ENCODE measurements at places on chromosomes 11 and 22.

DNA sequence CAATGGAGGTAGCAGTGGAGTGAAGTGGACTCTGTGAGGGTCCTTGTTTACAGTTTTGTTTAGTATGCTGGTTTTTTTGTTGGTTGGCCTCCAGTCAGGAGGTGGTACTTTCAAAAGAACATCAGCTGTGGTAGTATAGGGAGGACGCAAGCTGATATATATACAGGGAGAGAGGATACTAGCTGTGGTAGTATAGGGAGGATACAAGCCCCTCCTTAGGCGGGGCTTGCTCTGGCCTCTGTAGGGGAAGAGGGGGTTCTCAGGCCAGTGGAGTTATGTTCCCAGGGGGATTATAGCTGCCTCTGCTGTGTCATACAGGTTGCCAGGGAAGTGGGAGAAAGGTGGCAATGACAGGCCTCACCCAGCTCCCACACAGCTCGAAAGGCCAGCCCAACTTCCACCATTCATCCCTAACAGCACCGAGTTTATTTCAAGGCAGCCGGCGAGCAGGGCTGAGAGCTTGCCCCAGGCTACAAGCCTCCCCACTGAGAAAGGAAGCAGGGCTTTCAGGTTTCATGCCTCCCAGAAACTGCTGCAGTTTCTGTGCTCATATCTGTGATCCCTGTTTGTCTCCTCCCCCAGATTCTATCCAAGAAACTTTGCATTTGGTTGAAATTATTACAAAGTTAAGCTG is 10.4 kb downstream of the OR52E6 start:
- no peak for DNase-seq

- no peak for DNase-seq
Observed at GRCh38 chr11:32895471-32895870, 2.9 kb downstream of the QSER1 start.

DNA sequence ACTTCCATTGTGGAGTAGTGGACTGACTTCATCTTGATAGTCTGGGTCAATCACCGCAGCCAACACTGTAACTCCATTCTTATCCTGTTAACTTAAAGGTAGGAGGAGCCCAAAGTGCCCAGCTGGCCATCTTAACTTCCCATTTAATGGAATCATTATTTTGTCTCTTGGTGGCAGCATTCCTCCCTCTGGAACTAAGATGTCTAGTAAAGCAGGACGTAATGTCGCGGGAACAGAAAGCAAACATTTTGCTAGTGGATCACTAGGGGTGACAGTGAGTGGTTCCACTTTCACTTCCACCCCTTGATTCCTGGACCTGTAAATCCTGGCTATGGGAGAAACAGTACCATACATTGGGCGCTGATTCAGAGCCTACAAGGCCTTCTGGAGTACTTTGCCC is 71.4 kb downstream of the GAB4 start:
- DNase-seq = no peak

- DNase-seq = no peak
Observed at GRCh38 chr22:44209343-44209742, 28.6 kb downstream of the PARVG start.

GRCh38 chr11:86930957-86931547 is 24.1 kb downstream of the FZD4 start:
- no peak for DNase-seq

- DNase-seq = no peak
Observed at GRCh38 chr11:64110465-64111375, 55.2 kb downstream of the MACROD1 start.

DNA sequence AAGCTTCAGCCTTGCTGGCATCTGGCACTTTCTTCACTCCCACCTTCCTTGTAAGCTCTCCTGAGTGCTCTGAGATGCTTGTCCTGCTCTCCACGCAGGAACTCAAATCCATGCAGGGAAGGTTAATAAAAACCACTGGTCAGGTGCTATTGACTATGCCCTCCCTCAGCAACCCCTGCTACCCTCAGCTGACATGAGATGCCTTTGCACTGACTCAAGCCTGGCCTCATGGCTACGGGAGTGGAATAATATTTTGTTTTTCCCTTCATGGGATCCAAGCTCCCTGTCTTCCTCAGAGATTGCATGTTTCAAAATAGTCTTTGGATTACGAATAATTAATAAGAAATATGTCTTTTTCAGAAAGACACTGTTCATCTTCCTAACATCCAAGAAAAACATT is 31.7 kb upstream of the ABCC8 start:
- DNase-seq = no peak

DNA sequence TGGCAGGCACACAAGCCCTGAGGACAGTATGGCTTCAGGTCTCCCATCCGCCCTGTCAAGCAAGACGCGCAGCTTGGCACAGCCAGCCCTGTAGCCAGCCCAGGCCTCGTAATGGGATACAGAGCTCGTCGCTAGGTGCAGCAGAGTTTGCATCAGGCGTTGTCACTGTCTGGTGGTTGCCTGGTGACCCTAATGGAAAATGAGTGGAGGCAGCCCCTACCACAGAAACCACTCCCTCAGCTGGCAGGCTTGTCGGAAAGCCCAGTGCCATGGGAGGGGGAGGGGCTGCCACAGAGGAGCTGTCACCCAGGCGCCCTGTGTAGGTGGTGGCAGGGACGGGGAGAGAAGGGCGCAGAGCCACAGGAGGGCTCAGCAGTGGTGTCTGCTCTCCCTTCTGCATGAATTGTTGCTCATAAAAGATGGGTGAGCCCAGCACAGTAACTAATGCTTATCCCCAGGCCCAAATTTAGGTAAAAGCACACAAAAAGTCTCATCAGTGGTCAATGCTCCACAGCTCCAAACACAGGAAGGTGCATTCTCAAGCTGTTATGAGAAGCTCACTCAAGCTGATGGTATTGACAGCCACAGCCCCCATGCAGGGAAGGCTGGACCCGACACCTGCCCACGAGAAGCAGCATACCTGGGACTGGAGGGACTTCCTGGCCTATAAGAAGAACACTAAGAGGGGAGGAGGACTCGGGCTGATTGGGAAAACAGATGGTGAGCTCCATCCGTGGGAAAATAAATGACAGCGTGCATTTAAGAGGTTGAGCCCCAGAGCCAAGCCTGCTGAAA is 164.6 kb downstream of the ETS1 start:
- peak; percentile 93 for DNase-seq

- DNase-seq = peak; percentile 71
Observed at GRCh38 chr22:37681556-37682049, 4.5 kb upstream of the NOL12 start.

- no peak for DNase-seq
Observed at GRCh38 chr11:82873919-82874333, 26.3 kb downstream of the PRCP start.

DNA sequence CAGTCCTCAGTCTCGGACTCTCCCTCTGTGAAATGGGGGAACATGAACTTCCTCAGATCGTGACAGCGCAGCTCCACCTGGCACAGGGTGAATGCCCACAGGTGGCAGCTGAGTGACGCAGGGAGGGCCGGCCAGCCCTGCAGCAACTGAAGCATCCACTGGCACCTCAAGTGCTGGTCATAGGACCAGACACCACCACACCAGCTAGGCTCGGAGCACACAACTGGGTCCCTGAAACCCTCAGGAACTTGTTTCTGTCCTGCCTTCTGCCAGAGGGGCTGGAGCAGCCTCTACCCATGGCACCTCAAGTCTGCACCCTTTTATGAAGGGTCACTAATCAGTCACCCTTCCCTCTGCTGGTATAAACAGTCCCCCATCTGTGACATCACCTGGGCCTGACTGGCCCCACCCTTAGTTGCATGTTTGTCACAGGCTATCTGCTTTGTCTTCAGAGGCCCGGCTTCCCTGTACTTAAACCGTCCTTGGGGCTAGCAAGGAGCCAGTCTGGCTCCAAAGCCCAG is 7.4 kb upstream of the CDC42BPG start:
- DNase-seq = no peak

- no peak for DNase-seq
Observed at GRCh38 chr11:60343094-60343704, 16.1 kb downstream of the MS4A6E start.

- DNase-seq = no peak
Observed at GRCh38 chr11:66317723-66318599, 1.1 kb upstream of the CD248 start.

Measured in stimulated activated naive CD4-positive, alpha-beta T cell treated with Interleukin-2 at 50 U/mL for 16 hours (primary cell).